Prostate gland (tissue), 2 donors: ENCODE measurements at places on chromosomes 6 and 20.
A peak's percentile ranks its signal among the peaks of the same experiment; 100 is the strongest.

GRCh38 chr20:16608277-16608650 lies 35.0 kb upstream of the KIF16B start:
- no peak overlapping the region for H3K4me3 ChIP-seq
- H3K27me3 ChIP-seq, result no peaks in the 10 kb centered on the region
- no peak overlapping the region for H3K27ac ChIP-seq
- no peaks in the 10 kb centered on the region for H3K36me3 ChIP-seq
- peaks cover 6% of the 10 kb centered on the region for H3K4me1 ChIP-seq
- no peak for DNase-seq

DNA sequence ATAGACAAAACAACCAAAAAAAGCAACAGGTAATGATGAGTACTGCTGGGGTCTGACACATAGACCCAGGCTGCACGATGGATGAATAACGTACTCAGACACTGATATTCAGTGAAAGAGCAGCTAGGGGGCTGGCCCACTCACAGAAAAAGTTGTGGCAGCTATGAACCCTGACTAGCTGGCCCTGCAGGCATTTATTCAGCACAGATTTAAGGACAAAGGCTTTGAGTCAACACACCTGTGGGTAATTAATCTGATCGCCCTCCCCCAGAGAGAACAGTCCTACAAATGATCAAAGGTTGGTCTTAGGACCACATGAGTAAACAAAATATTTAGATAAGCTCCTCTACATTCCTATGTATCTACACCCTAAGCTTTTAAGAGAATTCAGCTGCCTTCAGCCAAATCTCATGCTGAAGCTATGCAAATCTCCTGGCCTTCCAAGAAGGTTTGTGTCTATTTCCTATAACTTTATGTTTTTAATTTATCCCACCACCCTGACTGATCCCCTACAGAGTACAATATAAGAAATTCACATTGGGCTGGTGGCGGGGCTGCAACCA lies 81.7 kb upstream of the NXT1 start:
- H3K27me3 ChIP-seq, result no peaks in the 10 kb centered on the region
- H3K4me3 ChIP-seq, result no peak overlapping the region
- H3K4me1 ChIP-seq, result no peaks in the 10 kb centered on the region

GRCh38 chr6:161226009-161226964 lies 47.6 kb downstream of the AGPAT4 start:
- no peak for DNase-seq
- no peaks in the 10 kb centered on the region for H3K27me3 ChIP-seq

DNA sequence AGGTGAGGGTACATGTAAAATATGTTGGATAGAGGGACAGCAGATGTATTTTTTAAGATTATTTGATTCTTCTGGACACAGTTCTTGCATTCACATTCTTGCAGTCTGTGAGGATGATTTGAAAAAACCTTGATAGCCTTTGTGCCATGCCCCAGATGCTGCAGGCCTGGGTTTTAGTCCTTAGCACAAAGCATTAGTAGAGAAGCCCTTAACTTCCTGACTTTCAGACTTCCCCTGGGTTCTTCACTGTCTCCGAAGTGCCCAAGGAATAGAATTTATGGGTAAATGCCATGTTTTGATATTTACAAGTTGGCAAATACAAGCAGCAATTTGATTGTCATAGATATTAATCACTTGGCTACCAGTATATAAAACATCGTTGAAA lies 67.6 kb upstream of the SUPT3H start:
- H3K36me3 ChIP-seq, result no peaks in the 10 kb centered on the region
- no peak for DNase-seq
- no peak overlapping the region for H3K4me3 ChIP-seq

DNA sequence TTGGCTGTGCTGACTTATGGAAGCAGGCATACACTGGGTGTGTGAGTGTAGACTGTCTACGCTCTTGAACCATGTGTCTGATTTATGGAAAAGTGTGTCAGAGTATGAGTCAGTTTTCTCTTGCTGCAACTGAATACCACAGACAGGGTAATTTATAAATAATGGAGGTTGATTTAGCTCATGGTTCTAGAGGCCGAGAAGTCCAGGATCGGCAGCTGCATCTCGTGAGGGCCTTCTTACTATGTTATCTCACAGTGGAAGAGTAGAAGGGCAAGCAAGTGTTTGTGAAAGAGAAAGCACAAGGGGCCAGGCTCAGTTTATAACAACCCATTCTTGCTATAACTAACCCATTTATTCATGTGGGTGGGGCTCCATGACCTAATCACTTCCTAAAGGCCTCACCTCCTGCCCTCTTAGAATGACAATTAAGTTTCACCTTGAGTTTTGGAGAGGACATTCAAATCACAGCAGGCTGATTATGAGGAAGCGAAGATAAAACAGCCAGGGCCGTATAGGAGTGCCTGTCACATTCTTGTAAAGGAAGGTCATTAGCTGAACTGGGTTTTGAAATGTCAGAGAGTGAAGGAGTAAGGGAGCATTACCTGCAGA lies 6.7 kb downstream of the GPR31 start:
- H3K4me3 ChIP-seq, result no peak overlapping the region
- no peak overlapping the region for H3K27ac ChIP-seq
- no peaks in the 10 kb centered on the region for H3K36me3 ChIP-seq
- no peaks in the 10 kb centered on the region for H3K4me1 ChIP-seq
- peaks cover 2% of the 10 kb centered on the region for H3K27me3 ChIP-seq

- H3K27ac ChIP-seq, result no peak overlapping the region
- no peaks in the 10 kb centered on the region for H3K4me1 ChIP-seq
- H3K36me3 ChIP-seq, result no peaks in the 10 kb centered on the region
- H3K4me3 ChIP-seq, result no peak overlapping the region
- no peak for DNase-seq
- H3K27me3 ChIP-seq, result no peaks in the 10 kb centered on the region
Measured at GRCh38 chr20:15144916-15145315, 807.5 kb upstream of the FLRT3 start.

DNA sequence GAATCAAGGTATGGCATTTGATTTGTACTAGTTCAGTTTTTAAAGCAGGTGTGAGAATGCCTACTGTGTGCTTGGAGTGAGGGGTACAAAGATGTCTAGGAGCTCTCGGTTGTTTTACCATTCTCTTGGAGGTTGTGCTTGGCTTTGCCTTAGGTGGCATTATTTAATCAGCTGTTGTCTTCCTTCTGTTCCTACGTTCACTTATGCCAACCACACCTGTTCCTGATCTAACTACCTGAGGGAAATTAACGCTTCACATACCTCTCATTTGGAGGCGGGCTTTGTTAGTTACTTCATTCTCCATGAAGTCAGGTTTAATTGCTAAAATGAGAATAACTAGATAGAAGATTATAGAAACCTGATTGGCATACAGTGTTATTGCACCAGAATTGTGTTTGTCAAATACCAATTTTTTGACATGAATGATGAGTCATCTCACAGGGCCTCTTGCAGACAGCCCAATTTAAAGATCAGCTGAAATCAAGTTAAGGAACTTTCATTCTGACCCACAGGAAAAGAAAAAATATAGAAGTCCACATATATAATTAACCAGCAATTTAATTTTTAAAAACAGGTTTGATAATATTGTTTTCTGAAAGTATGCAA lies 24.8 kb upstream of the PBOV1 start:
- H3K4me3 ChIP-seq, result no peak overlapping the region
- DNase-seq, result no peak
- no peaks in the 10 kb centered on the region for H3K36me3 ChIP-seq
- no peaks in the 10 kb centered on the region for H3K4me1 ChIP-seq
- no peaks in the 10 kb centered on the region for H3K27me3 ChIP-seq

DNA sequence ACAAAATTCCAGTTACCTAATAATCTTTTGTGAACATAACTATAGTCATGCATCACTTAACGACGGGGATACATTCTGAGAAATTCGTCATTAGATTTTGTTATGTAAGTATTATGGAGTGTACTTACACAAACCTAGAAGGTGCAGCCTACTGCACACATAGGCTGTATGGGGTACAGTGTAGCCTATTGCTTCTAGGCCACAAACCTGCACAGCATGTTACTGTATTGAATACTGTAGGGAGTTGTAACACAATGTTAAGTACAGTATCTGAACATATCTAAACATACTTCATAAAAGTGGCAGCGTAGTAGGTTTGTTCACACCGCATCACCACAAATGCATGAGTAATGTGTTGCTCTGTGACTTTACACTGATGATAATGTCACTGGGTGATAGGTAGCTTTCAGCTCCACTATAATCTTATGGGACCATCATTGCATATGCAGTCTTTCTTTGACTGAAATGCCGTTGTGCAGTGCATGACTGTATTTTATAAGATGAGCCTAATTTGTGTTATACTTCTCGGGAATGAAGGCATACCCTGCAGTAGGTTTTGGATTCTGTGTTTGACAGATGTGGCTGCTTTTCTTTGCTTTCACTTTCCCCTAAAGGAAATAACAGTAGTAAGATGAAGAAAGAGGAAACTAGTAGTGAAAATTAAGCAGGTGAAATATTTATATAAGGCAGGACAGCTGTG lies 365.6 kb downstream of the FARS2 start:
- H3K36me3 ChIP-seq, result no peaks in the 10 kb centered on the region
- H3K4me1 ChIP-seq, result no peaks in the 10 kb centered on the region
- H3K27me3 ChIP-seq, result no peaks in the 10 kb centered on the region
- H3K4me3 ChIP-seq, result no peak overlapping the region
- no peak for DNase-seq
- no peak overlapping the region for H3K27ac ChIP-seq

- no peaks in the 10 kb centered on the region for H3K4me1 ChIP-seq
- no peak overlapping the region for H3K4me3 ChIP-seq
- H3K36me3 ChIP-seq, result no peaks in the 10 kb centered on the region
- no peaks in the 10 kb centered on the region for H3K27me3 ChIP-seq
- H3K27ac ChIP-seq, result no peak overlapping the region
Measured at GRCh38 chr6:144582939-144583613, 297.9 kb downstream of the UTRN start.

DNA sequence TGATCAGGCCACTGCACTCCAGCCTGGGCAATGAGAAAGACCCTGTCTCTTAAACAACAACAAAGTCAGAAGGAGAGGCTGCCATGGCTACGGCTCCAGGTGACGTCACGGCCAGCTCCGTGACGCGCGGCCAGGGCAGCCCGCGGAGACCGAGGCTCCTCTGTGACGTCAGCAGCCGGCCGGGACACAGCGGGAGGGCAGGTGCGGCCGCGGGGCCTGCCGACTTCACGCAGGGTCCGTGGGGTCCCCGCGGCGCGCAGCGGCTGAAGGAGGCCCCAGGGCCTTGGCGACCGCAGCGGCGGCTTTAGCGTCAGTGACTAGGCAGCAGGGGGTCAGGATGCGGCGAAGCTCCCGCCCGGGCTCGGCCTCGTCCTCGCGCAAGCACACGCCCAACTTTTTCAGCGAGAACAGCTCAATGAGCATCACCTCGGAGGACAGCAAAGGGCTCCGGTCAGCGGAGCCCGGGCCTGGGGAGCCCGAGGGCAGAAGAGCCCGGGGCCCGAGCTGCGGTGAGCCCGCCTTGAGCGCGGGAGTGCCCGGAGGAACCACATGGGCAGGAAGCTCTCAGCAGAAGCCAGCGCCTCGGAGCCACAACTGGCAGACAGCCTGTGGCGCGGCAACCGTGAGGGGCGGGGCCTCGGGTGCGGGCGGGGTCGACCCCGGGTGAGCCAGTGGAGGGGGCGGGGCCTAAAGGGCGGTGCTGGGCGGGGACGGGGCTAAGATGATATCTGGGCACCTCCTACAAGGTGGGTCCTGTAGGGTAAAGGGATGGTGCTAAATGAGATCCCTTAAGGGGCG lies at the start of gene SPAG4:
SPAG4 (plus strand) TSS at position 163 of the 798 bp plus-strand sequence; CDS start at position 338, 175 bp downstream.
- peak within 1 kb of the TSS; percentile 75 for H3K27ac ChIP-seq
- no peaks in the 10 kb centered on the region for H3K36me3 ChIP-seq
- DNase-seq, result peak; percentile 99
- H3K4me3 ChIP-seq, result peak within 1 kb of the TSS; percentile 38
- peaks cover 9% of the 10 kb centered on the region for H3K4me1 ChIP-seq
- H3K27me3 ChIP-seq, result no peaks in the 10 kb centered on the region

DNA sequence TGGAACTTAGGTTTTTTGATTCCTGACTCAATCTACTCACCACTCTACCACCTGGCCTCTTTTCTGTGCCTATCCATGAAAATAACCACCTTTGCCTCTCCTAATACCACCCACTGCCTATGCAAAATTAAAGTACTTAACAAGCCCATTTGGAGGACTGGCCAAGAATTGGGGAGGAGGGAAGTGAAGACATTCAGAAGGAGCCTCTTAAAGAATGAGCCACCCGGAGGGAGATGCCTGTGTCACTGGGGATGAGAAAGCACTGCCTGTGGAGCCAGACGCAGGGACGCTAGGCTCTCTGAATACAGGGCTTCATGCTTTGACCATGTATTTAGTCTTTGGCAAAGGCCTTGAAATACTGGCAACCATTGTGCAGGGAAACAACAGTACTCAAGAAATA lies 40.0 kb upstream of the MRPS10 start:
- no peaks in the 10 kb centered on the region for H3K4me1 ChIP-seq
- H3K27me3 ChIP-seq, result no peaks in the 10 kb centered on the region
- no peak overlapping the region for H3K4me3 ChIP-seq
- no peak overlapping the region for H3K27ac ChIP-seq

- no peak for DNase-seq
- H3K4me1 ChIP-seq, result peaks cover 4% of the 10 kb centered on the region
- no peak overlapping the region for H3K4me3 ChIP-seq
- H3K27ac ChIP-seq, result peak overlapping the region; percentile 36
Measured at GRCh38 chr20:32362901-32363364, 4.8 kb downstream of the ASXL1 start.

GRCh38 chr20:20003031-20003954 lies 13.9 kb upstream of the NAA20 start:
- DNase-seq, result peak; percentile 24
- H3K4me3 ChIP-seq, result no peak overlapping the region
- no peaks in the 10 kb centered on the region for H3K36me3 ChIP-seq
- no peaks in the 10 kb centered on the region for H3K27me3 ChIP-seq
- H3K4me1 ChIP-seq, result peaks cover 6% of the 10 kb centered on the region
- H3K27ac ChIP-seq, result peak overlapping the region; percentile 55

GRCh38 chr6:22958677-22959076 lies 389.3 kb downstream of the HDGFL1 start:
- no peaks in the 10 kb centered on the region for H3K36me3 ChIP-seq
- H3K27me3 ChIP-seq, result no peaks in the 10 kb centered on the region
- no peak overlapping the region for H3K4me3 ChIP-seq
- peaks cover 4% of the 10 kb centered on the region for H3K4me1 ChIP-seq

GRCh38 chr20:63978319-63979228 lies 868 bp downstream of the SAMD10 start:
- H3K36me3 ChIP-seq, result no peaks in the 10 kb centered on the region
- H3K4me1 ChIP-seq, result peaks cover 15% of the 10 kb centered on the region
- H3K4me3 ChIP-seq, result peak overlapping the region; percentile 46
- H3K27me3 ChIP-seq, result no peaks in the 10 kb centered on the region
- DNase-seq, result peak; percentile 80
- peak overlapping the region; percentile 73 for H3K27ac ChIP-seq

GRCh38 chr20:50541606-50542041 lies 31.4 kb downstream of the PTPN1 start:
- no peak overlapping the region for H3K4me3 ChIP-seq
- H3K27ac ChIP-seq, result no peak overlapping the region
- DNase-seq, result no peak
- no peaks in the 10 kb centered on the region for H3K36me3 ChIP-seq
- H3K4me1 ChIP-seq, result peaks cover 13% of the 10 kb centered on the region
